Renal cortex interstitium (tissue), 15 donors: ENCODE measurements at places on chromosomes 12 and 14. TPM values are rescaled to one million over a fixed set of nuclear protein-coding genes. Genes with fewer than 3 reads are reported as not detected.

- DNase-seq: no peak
Observed at GRCh38 chr14:68527329-68527851, 265.5 kb downstream of the ZFP36L1 start.

DNA sequence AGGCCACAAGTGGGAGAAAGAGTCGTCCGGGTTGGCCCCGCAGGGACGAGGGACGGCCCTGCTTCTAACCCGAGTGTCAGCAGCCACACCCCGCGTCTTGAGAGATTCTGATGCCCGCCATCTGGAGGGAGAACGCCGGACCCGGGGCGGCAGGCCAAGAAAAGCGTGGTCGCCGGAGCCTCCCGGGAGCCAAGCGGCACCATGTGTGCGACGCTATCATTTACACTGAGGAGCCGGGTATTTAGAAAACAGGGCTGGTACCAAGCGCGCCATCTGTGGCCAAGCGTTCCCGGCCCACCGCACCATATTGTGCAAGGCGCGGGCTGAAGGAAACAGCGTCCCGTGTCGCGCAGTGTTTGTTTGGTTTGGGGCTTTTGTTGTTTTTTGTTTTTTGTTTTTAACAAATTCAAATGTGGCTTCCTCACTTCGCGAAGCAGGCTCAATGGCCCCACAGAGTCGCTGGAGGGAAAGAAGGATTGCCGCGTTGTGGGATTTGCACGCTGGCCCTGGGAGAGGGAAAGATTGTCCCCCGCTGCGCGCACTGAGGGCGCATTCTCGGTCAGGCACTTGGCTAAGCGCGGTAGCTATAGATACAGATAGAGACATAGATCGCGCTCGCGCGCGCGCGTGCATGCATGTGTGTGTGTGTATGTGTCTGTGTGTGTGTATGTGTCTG is 153.8 kb downstream of the BCL11B start:
- DNase-seq: no peak

GRCh38 chr12:51922146-51922545 is 14.8 kb downstream of the ACVRL1 start:
- no peak for DNase-seq

- DNase-seq: no peak
Observed at GRCh38 chr12:93982771-93983315, 165.5 kb upstream of the PLXNC1 start.

- no peak for DNase-seq
Observed at GRCh38 chr14:21244544-21244943, 24.7 kb downstream of the HNRNPC start.

DNA sequence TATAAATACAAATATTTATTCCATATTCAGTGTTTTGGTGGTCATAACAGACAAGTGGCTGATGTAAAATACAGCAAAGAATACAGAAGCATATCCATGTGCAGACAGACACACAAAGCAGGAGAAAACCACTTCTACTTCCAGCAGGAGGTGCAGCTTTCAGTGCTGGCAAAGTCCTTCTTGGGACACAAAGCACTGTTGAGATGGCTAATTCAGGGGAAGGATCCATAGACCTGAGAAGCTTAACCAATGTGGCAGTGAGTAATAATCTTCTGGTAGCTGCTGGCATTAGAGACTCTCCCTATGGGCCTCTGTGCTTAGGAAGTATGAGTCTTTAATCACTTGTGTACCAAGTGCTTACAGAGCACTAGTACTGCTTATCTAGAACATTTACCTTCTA is 26.8 kb downstream of the AMN1 start:
- no peak for DNase-seq

Gene CLEC14A
- polyA plus RNA-seq: 15.1 TPM

Gene IL22
- polyA plus RNA-seq: not detected

- no peak for DNase-seq
Observed at GRCh38 chr14:82387699-82388098, 854.0 kb upstream of the SEL1L start.

Gene PGF
- 12.0 TPM for polyA plus RNA-seq

Gene ZDHHC22
- 0.42 TPM for polyA plus RNA-seq

Gene CRACR2A
- 2.2 TPM for polyA plus RNA-seq
